Glutamatergic neuron (in vitro differentiated cells): ENCODE measurements at places on chromosomes 3 and 15. TPM values are rescaled to one million over a fixed set of nuclear protein-coding genes. Genes with fewer than 3 reads are reported as not detected.

GRCh38 chr3:146834917-146835316 is 229.8 kb upstream of the PLSCR5 start:
- H3K4me3 ChIP-seq = no peak overlapping the region
- peaks cover 3% of the 10 kb centered on the region for H3K4me1 ChIP-seq
- DNase-seq = no peak
- H3K27ac ChIP-seq = no peak overlapping the region
- no peaks in the 10 kb centered on the region for H3K27me3 ChIP-seq

DNA sequence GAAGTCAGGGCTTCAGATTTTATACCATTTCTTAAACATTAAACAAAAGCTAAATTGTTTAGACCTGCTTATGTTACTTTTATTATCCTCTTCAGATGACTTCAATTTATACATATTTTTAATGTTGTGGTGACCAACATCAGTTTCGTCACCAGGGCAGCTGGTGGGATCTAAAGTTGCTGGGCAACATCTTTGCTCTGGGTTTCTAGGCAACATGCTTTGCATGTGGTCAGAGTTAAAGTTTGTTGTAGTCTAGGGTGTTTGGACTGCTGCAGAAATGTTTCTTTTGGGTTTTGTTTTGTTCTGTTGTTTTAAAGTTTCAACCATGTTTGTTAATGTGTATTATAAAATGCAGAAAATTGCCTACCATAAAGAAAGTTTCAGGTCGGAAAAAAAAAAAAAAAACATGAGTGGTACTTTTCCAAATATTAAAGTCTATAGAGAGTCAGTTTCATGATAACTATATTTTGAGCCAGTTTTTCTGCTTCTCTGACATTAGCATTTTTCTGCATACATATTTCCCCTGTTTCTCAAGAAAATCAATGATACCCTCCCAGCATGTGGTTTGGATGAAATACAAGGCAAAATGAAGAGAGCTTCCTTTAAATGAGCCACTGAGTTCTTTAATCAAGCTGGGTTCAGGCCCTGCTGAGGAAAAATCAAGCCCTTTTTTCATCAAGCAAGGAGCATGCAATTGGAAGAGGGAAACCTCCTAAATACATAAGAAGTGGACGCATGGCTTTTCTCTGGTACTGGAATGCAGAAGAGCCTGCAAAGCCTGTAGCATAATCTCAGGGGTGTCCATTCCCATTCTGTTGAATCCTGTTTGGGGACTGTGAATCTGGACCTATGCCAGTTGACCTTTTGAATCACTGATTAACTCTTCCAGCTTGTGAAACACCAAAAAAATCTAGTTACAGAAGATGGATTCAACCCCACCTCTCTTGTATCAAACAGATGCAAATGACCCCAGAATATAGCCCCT is 35.0 kb upstream of the VGLL3 start:
- no peak overlapping the region for H3K27ac ChIP-seq
- no peaks in the 10 kb centered on the region for H3K36me3 ChIP-seq
- no peak for DNase-seq
- H3K4me3 ChIP-seq = no peak overlapping the region

GRCh38 chr3:126538316-126538715 is 14.4 kb downstream of the CHST13 start:
- H3K4me1 ChIP-seq = peaks cover 5% of the 10 kb centered on the region
- peak; percentile 18 for DNase-seq
- H3K36me3 ChIP-seq = peaks cover 4% of the 10 kb centered on the region
- H3K4me3 ChIP-seq = no peak overlapping the region

DNA sequence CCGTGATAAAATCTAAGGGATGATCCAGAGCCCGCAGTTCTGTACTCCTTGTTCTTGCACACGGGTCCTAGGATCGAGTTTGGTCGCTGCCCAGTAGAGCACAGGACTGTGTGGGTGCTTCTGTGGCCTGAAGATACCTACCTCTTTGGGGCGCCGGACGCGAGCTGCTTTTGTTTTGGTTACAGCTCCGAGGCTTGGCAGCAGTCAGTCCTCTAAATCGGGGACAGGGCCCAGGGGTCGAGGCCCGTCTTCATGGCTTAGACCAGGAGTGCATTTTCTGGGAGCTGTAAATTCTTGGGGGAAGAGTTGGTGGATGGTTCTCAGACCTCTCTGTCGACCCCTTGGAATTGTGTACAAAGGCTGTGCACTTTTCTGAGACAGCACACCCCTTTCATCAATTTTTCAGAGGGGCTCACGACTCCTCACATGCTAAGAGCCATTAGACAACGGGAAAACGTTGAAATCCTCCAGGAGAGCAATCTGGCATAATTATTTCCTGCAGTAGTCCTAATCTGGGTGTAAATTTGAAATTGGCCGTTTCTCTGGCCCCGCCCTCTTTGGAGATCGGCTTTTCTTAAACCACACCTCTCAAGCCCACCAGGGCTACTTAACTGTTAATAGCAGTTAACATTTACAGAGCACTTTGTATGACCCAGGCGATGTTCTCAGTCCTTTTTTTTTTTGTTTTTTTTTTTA is 928 bp downstream of the CEP97 start:
- H3K36me3 ChIP-seq = no peaks in the 10 kb centered on the region
- H3K4me3 ChIP-seq = peak overlapping the region; percentile 99
- no peaks in the 10 kb centered on the region for H3K27me3 ChIP-seq
- no peaks in the 10 kb centered on the region for H3K4me1 ChIP-seq
- DNase-seq = peak; percentile 32

DNA sequence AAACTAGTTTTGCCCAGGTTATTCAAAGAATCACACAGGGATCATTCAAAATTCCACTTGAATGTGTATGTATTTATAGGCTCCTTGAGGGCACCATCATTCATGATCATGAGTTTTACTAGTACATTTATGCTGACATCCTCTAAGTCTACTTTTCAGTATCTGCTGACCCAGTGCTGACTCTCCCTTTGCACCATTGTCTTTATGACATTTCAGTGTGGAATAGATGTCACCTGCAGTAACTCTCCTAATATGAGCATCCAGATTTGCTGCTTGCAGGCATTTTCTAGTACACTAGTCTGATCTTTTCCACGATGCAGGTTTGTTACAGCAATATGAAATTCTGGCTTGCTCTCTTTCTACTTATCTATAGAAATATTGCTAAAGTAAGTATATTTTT is 1603.5 kb downstream of the SI start:
- no peaks in the 10 kb centered on the region for H3K27me3 ChIP-seq
- no peak overlapping the region for H3K4me3 ChIP-seq
- H3K27ac ChIP-seq = no peak overlapping the region
- no peaks in the 10 kb centered on the region for H3K4me1 ChIP-seq

- no peak overlapping the region for H3K27ac ChIP-seq
- peaks cover 2% of the 10 kb centered on the region for H3K4me1 ChIP-seq
- H3K4me3 ChIP-seq = no peak overlapping the region
- H3K27me3 ChIP-seq = peaks cover 3% of the 10 kb centered on the region
These were observed 239.3 kb upstream of the UBE2E1 start for GRCh38 chr3:23566499-23566898.

- DNase-seq = no peak
- peak overlapping the region; percentile 94 for H3K27ac ChIP-seq
These were observed 878 bp downstream of the SPPL2A start for GRCh38 chr15:50764461-50765194.

GRCh38 chr3:188976407-188976806 is 195.4 kb upstream of the TPRG1 start:
- peaks cover 6% of the 10 kb centered on the region for H3K36me3 ChIP-seq
- H3K27me3 ChIP-seq = peaks cover 2% of the 10 kb centered on the region
- DNase-seq = no peak
- H3K4me1 ChIP-seq = no peaks in the 10 kb centered on the region
- H3K4me3 ChIP-seq = no peak overlapping the region
- H3K27ac ChIP-seq = no peak overlapping the region

DNA sequence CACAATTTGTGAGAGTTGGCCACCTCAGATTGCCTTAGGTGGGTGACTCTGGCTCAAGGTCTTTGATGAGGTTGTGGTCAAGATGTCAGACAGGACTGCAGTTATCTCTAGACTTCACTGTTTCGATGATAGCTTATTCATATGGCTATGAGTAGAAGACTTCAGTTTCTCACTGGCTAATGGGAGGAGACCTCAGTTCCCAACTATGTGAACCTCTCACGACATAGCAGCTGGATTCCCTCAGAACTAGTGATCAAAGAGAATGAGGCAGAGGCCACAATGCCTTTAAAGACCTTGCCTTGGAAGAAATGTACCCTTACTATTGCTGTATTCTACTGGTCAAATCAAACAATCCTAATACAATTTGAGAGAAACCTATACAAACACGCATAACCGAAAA is 607.5 kb upstream of the ROBO2 start:
- H3K27ac ChIP-seq = no peak overlapping the region
- H3K4me1 ChIP-seq = peaks cover 3% of the 10 kb centered on the region
- no peak for DNase-seq
- H3K27me3 ChIP-seq = peaks cover 3% of the 10 kb centered on the region

DNA sequence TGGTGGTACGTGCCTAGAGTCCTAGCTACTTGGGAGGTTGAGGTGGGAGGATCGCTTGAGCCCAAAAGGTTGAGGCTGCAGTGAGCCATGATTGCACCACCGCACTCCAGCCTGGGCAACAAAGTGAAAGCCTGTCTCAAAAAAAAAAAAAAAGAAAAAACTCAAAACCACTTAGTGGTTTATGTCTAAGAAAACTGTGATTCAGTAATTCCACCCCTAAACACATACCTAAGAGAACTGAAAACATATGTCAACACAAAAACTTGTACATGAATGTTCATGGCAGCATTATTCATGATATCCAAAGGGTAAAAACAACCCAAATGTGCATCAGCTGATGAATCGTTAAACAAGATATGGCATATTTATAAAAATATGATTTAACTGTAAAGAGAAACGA is 14.3 kb downstream of the SPG21 start:
- H3K36me3 ChIP-seq = peaks cover 4% of the 10 kb centered on the region
- no peak for DNase-seq
- peaks cover 6% of the 10 kb centered on the region for H3K4me1 ChIP-seq
- H3K27ac ChIP-seq = no peak overlapping the region
- no peaks in the 10 kb centered on the region for H3K27me3 ChIP-seq

DNA sequence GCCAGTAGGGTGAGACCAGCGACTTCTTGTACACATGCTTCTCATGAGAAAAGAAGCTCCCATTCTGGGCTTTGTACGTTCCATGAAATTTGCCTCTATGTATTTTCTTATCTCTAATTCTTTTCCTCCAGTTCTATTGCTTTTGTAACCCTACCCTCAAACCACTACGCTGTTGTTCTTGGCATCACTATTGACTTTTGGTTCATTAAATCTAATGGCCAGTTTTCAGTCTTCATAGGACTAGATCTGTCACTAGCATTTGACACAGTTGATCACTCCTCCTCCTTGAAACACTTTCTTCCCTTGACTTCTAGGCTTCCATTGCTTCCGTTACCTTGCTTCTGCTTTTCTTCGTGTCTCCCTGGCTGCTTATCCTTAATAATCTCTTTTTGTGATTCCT is 121.7 kb upstream of the GOLGA6L4 start:
- DNase-seq = no peak
- no peaks in the 10 kb centered on the region for H3K27me3 ChIP-seq
- no peaks in the 10 kb centered on the region for H3K36me3 ChIP-seq
- no peak overlapping the region for H3K27ac ChIP-seq
- no peak overlapping the region for H3K4me3 ChIP-seq

DNA sequence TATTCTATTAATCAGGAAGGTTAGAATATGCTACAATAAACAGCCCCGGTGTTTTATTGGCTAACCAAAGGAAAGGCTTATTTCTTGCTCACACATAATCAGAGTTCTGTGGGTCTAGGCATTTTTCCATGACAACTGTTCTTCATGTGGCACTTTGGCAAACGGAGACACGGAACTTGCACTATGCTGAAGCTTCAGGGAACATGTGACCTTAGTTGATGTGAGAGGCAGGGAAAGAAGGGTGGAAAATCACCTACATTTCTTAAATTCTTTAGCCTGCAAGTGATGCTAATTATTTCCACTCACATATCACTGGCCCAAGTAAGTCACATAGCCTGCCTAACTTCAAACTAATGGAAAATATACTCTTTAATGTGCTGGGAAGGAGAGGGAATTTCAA is 344.6 kb downstream of the SV2B start:
- no peak overlapping the region for H3K27ac ChIP-seq
- no peaks in the 10 kb centered on the region for H3K27me3 ChIP-seq
- no peaks in the 10 kb centered on the region for H3K36me3 ChIP-seq
- no peak for DNase-seq
- no peak overlapping the region for H3K4me3 ChIP-seq
- H3K4me1 ChIP-seq = no peaks in the 10 kb centered on the region

DNA sequence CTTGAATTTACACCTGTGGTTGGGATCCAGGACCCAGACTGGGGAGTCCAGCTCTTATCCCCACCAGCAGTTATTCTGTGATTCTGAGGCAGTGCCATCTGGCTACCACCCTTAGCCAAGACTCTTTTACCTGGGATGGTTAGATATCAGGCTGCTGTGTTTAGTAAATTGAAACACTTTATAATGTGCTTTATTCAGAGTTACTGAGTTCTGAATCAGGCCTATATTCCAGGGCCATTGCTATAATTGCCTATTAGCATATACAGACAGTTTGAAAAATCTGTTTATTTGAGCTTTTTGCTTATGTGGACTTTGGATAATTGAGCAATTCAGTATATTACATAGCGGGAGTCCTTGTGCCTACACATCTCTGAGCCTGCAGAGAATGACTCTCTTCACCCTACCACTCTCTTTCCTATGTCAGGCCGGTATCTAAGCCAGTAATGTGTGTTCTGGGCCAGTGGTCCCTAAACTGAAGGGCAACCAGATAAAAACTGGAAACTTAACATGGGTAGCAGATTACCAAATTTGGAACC is 45.4 kb upstream of the TRAK1 start:
- H3K27ac ChIP-seq = peak overlapping the region; percentile 84
- H3K36me3 ChIP-seq = no peaks in the 10 kb centered on the region
- H3K4me3 ChIP-seq = peak overlapping the region; percentile 6
- no peak for DNase-seq
- H3K4me1 ChIP-seq = peaks cover 60% of the 10 kb centered on the region

GRCh38 chr3:106299300-106300098 is 430.7 kb upstream of the CBLB start:
- H3K27me3 ChIP-seq = no peaks in the 10 kb centered on the region
- H3K27ac ChIP-seq = no peak overlapping the region
- H3K4me3 ChIP-seq = no peak overlapping the region
- H3K4me1 ChIP-seq = no peaks in the 10 kb centered on the region
- H3K36me3 ChIP-seq = no peaks in the 10 kb centered on the region
- DNase-seq = no peak

GRCh38 chr3:48372377-48372770 is 355 bp downstream of the FBXW12 start:
- peaks cover 20% of the 10 kb centered on the region for H3K4me1 ChIP-seq
- no peak overlapping the region for H3K4me3 ChIP-seq
- no peak for DNase-seq
- no peak overlapping the region for H3K27ac ChIP-seq
- H3K27me3 ChIP-seq = peaks cover 2% of the 10 kb centered on the region
- H3K36me3 ChIP-seq = no peaks in the 10 kb centered on the region

DNA sequence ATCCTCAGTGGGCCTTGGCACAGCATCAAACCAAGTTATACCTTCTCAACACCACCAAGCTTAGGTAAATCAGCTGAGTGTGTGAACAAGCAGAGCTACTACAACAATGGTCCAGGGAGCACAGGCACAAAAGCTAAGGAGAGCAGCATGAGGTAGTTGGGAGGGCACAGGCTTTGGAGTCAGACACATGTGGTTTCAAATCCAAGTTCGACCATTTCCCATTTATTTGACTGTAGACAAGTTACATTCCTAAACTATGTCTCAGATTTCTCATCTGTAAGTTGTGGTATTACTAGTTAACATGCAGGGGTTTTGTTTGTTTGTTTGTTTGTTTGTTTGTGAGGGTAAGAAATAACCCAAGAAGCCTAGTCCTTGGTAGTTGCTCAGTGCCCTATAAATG is 46.9 kb downstream of the MLH1 start:
- H3K27ac ChIP-seq = no peak overlapping the region
- H3K27me3 ChIP-seq = no peaks in the 10 kb centered on the region
- no peaks in the 10 kb centered on the region for H3K4me1 ChIP-seq
- no peak overlapping the region for H3K4me3 ChIP-seq
- peaks cover 21% of the 10 kb centered on the region for H3K36me3 ChIP-seq

EFCC1 gene
- not detected for total RNA-seq

GP9 gene
- total RNA-seq = not detected

PDZRN3 gene
- 21.9 TPM for total RNA-seq

CAPN7 gene
- 30.2 TPM for total RNA-seq

TNFAIP8L3 gene
- total RNA-seq = not detected
